Activated CD4-positive, alpha-beta T cell treated with anti-CD3 and anti-CD28 coated beads, Interleukin-2, amount 50 U/mL, for 24 hours (primary cell): ENCODE measurements at places on chromosomes 6 and 20.

GRCh38 chr6:134733801-134734200 is 216.1 kb downstream of the ALDH8A1 start:
- no peak for DNase-seq

- DNase-seq, result no peak
Observed at GRCh38 chr6:165223101-165223500, 86.3 kb downstream of the C6orf118 start.

- no peak for DNase-seq
Observed at GRCh38 chr6:52500238-52501129, 76.4 kb downstream of the TRAM2 start.

GRCh38 chr6:76866091-76866915 is 597.0 kb downstream of the HTR1B start:
- DNase-seq, result no peak

- peak; percentile 26 for DNase-seq
Observed at GRCh38 chr6:156778454-156779205, 1.5 kb downstream of the ARID1B start.

DNA sequence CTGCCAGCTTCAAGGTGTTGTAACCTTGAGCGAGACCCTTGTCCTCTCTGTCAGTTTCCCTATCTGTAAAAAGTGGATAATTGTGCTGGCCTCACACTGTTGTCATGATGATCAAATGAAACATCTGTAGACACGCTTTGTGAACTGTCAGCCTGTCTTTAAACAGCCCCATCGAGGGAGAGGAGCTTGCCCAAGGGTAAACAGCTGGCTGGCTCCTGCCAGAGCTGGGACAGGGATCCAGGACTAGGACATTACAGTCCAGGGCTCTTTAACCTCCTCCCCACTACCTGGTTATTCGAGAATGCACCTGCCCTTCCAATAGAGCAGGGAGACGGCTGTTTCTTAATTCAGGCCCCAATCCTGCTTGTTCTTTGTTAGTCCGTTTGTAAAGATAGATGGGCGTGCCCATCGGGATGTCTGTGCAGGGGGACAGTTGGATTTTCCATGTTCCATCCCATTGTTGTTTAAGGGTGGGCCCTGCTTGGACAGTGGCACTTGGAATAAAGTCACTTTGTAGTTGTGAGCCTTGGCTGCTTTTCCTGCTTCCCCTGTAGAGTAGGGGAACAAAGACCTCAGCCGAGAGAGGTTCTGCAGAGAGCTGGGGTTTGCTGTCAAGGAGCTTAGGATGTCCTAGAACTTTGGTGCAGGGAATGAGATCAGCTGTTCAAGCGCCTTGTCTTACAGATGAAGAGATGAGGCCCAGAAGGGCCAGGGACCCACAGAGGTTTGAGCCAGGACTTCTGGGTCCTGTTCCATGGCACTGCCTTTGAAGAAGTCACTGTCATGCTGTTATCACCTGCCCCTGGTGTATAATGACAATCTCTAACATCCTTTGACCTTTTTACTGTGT is 77.9 kb upstream of the MYL9 start:
- DNase-seq, result no peak

DNA sequence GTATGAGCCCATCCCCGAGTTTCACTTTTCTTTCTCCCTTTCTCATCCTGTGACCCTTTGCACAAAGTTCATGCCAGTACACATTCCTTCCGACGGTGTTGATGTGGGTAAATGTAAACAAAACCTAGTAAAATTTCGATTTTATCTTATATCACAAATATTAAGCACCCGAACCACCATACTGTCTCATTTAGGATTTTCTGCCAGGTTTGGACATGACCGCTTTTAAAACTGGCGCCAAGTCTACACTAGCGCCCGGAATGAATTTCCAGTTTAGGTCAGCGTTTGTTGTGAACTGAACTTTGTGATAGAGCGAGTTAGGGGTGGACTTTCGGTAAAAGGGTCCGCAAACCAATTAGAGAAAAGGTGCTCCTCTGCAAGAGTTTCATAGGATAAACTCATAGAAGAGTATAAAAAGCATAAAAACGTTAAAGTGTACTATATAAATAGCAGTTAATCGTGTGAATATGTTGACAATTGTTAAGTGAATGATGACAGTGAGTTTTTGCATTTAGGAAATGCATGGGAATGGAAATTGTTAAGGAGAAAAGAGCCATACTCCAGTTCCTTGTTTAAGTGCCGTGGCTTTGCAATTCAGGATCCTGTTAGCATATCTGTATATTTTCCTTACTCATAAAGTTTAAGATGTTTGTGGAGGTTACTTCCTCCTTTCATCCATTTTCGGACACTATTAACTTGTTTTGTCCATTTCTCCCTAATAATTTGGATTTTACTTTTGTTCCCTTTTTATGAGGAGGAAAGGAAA is 937 bp downstream of the AKAP7 start:
- no peak for DNase-seq

GRCh38 chr6:106981926-106982325 is 7.4 kb upstream of the CD24 start:
- no peak for DNase-seq
